HCT116 (cell line): ENCODE measurements at places on chromosomes 13 and 19. TPM values are rescaled to one million over a fixed set of nuclear protein-coding genes. Genes with fewer than 3 reads are reported as not detected.

The HIF3A gene
- 0.98 TPM for total RNA-seq

The KLK6 gene
- total RNA-seq, result 40.5 TPM

The MTRF1 gene
- 11.4 TPM for total RNA-seq

The SMAD9 gene
- 4.3 TPM for total RNA-seq

The FBXO17 gene
- 18.5 TPM for total RNA-seq
